ENCODE measurements at places on chromosomes 16 and 17.

- no peak for DNase-seq
Observed at GRCh38 chr17:63434951-63435571, 11.0 kb downstream of the CYB561 start.

DNA sequence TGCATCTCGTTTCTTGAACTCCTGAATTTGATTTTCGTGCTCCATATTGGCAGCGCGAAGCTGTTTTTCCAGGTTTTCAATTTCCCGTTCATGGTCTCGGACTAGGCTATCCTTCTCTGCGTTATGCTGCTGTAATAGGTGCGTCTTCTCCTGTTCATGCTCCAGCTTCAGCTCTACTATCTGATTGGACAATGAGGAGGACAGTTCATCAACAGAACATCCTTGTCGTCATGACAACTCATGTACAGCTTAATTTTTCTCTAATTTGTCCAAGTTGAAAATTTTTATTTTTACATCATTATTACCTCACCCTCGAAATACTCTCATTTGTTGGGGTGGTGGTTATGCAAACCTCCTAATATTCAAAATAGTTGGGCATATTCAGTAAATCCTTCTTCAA, 289.8 kb downstream of the CEP112 start:
- no peak for DNase-seq

GRCh38 chr17:43384476-43384862, 14.3 kb upstream of the ARL4D start:
- DNase-seq, result no peak

- no peak for DNase-seq
Observed at GRCh38 chr16:48903039-48903438, 293.1 kb upstream of the N4BP1 start.
